Mammary epithelial cell (primary cell): ENCODE measurements at places on chromosomes 5 and 9.

- DNase-seq = no peak
Measured at GRCh38 chr5:17678751-17679324, 44.6 kb downstream of the TAF11L14 start.

- no peak for DNase-seq
Measured at GRCh38 chr5:160491438-160491837, 69.8 kb downstream of the PTTG1 start.

DNA sequence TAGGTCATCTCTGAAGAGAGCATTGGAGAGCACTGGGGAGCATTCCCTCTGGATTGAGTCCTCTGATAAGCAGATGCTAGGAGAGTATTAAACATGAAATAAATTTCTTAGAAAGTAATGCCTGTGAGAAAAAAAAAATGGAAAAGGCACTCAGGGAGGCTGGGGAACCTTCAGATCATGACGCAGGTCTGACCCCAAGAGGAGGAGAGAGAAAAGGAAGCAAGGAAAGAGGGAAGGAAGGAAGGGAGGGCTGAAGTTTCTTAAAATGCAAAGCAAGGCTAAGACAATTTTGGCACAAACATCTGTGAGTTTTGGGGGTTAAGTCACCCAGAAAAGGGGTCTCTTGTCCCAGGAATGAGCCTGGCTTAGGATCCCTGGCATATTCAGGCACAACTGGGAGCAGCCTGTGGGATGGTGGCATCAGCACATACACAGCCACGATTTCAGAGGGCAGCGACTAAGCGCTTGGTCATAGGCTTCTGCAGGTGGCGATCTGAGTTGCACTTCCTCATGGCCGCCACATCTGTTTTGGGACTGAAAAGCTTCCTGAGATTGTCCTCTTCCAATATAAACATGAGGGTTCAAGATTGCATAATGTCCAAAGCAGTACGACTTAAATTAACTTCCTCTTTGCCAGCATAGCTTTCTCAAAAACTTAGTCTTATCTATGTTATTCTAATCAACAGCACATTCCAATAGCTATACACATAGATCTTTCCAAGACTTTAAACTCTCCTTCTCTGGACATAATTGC lies 692.7 kb downstream of the DNAH5 start:
- DNase-seq = peak; percentile 16

GRCh38 chr9:68626526-68626925 lies 78.5 kb upstream of the PIP5K1B start:
- DNase-seq = no peak

DNA sequence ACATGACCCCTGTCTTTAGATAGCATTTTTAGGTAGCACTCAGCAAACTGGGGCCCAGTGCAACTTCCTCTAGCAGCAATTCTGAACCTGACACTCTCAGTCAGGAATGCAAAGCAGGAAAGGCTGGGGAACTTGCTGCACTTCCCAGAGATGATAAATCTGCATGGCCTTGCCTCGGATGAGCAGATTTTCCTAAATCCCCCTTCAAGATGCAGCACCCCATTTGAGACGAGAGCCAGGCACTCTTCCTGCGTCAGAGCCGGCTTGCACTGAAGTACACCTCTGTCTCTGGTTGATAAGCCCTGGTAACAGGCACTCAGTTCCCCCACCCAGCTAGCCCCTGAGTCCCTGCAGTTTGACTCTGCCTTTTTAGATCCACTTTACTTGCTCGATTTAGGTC lies 296.7 kb upstream of the PANK3 start:
- DNase-seq = no peak

- DNase-seq = no peak
Measured at GRCh38 chr9:119652931-119653330, 283.7 kb upstream of the BRINP1 start.

- DNase-seq = no peak
Measured at GRCh38 chr5:175003531-175003930, 279.1 kb downstream of the MSX2 start.

DNA sequence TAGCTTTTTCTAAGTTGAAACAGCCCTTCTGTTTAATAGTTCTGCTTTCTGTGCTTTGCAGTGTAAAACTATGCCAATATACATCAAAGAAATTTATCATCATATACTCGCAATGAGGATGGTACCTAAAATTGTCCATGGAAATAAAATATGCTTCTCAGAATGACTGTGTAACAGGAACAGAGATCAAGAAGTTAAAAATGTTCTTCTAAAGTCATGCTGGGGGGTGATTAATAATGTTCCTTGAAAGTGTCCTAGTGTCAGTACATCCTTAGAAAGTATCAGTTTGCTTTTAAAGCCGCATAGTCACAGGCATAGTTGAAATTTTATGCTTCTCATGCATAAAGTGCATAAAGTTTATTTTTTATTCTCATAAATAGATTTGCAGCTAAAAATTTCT lies 4.0 kb upstream of the LRRC70 start:
- no peak for DNase-seq

GRCh38 chr5:100840789-100841188 lies 62.3 kb downstream of the ST8SIA4 start:
- DNase-seq = no peak

DNA sequence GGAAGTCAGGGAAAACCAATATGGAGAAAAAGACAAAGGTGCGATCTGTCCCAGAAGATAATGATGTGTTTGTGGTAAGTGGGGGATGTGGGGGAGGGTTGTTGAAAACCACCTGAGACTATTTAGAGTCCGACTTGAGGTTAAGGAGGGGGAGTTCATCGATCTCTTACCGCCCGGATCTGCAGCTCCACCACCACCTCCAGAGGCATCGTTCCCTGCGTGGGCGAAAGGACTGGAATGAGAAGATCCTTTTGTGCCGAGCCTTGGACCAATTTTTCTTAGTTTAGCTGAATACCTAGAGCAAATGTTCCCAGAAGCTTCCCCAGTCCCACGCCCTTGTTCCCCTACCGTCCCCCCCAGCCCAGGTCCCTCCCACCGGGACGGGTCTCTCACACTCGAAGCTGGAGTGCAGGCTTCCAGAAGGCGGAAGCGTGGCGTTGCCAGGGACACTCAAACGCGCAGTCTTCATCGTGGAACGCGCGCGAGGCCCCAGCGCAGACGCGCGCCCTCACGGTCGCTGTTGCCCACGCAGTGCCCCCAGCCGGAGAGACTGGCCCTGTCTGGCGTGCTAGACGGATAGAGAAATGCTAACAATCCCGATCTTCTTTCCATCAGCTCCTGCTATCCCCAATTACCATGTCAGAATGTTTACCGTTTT lies at the start of gene SPATA6L:
Gene SPATA6L, minus strand, starts transcription at position 439 of the 658 bp plus-strand sequence. Its CDS starts 230 bp downstream, at position 209.
- DNase-seq = peak; percentile 48
